ENCODE measurements at places on chromosomes 2 and 18.
A peak's percentile ranks its signal among the peaks of the same experiment; 100 is the strongest.

- DNase-seq, result no peak
Measured at GRCh38 chr2:199470361-199470671, 12.6 kb upstream of the SATB2 start.

GRCh38 chr2:173354073-173354581 is 545 bp upstream of the CDCA7 start:
- DNase-seq, result peak; percentile 65

- DNase-seq, result no peak
Measured at GRCh38 chr2:42925742-42926433, 133.5 kb upstream of the HAAO start.

- DNase-seq, result no peak
Measured at GRCh38 chr2:101815154-101815553, 117.6 kb downstream of the MAP4K4 start.

GRCh38 chr2:71603851-71604725 is 150.7 kb downstream of the DYSF start:
- DNase-seq, result no peak

DNA sequence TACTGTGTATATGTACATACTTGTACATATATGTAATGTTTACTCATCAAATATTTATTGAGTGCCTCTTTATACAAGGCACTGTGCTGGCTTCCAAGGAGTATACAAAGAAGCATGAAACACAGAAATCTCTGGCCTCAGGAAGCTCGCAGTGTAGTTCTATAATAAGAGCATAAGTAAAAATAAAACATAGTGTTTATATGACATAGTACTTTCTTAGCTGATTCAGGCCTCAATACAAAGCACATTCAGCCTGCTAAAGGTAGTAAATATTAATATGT is 13.9 kb downstream of the STAMBP start:
- no peak for DNase-seq

GRCh38 chr18:78999939-79000338 is 20.3 kb downstream of the SALL3 start:
- no peak for DNase-seq

DNA sequence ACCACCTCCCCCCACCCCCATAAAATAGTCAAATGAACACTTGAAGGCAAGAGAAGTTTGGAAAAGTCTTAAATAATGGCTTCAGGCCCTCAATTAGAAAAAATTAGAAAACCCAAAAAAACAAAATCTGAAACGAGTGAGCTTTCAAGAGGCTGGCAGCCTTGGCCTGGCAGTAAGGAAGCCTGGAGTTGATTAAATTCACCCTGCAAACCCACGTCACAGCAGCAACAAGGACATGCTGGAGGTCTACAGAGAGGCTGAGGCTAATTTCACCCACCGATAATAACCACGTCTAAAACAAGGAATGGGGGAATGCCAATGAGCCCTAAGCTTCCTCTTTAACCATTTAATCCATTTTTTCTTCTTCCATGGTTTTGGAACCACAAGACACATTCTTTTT is 122.7 kb upstream of the SMAD7 start:
- DNase-seq, result no peak

GRCh38 chr2:23385351-23385747 is 370 bp downstream of the KLHL29 start:
- peak; percentile 52 for DNase-seq

DNA sequence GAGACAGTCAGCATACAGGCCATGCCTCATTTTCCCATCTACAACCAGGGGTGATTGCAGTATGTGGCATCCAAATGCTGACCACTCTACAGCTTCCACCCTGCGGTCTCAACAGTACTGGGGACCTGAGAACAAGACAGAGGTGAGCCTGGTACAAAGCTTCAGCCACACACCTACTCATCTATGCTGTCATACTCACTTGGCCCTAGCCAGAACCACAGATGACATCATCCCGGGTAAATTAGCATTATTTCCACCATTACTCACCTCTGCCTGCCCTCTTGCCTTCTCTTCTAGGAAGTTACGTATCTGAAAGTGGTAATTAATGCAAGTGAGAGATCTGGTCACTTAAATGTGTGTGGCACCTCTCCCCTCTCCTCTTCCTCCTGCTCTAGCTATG is 208.2 kb upstream of the ARL4C start:
- peak; percentile 38 for DNase-seq

GRCh38 chr18:73961804-73962203 is 185.8 kb downstream of the FBXO15 start:
- DNase-seq, result no peak

GRCh38 chr2:46909771-46910419 is 5.7 kb downstream of the MCFD2 start:
- peak; percentile 71 for DNase-seq

DNA sequence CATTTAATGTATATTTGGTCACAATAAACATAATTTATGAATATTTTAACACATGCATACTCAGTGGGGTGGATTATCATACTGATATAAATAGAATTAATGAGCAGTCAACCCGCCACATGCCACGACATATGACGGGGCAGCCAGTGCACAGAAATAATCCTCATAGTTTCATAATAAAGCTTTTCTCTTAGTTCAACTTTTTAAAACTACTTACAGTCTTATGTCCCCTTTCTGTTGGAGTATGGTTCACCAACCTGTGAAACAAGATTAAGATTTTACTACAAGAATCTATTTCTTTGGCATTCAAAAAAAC is 75.6 kb upstream of the ETAA1 start:
- DNase-seq, result no peak

DNA sequence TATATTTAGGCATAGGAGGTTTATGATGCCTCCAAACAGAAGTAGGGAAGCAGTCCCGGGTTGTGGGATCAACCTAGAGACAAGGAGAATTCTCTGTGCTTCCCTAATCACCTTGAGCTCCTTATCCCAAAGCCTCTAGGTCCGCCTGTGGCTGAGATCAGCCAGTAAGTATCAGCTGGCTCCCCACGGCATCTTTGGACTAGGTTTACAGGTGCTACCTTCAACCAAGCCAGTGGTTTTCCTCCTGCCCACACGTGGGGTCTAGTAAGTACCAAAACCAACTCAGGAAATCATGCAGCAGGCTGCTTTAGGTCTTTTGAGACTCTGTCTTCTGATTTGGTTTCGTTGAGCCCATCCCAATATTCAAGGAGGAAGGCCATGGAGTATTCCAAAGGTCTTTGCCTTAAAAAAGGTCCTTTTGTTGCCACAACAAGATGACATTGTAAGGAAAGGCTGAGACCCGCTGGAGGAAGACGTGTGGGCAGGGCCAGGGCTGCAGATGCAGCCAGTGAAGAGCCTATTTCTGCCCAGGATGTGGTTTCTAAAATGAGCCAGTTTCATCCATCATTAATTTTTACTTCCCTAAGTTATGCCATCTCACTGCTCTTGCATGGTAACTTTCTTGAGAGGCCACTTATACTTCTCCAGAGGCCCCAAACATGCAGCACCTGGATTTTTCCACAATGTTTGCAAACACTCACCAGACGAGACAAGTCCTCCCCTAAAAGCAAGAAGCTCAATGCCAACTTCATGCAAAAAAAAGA is 248.7 kb downstream of the RNF152 start:
- no peak for DNase-seq
